ENCODE measurements at places on chromosomes 12 and 14.
A peak's percentile ranks its signal among the peaks of the same experiment; 100 is the strongest.

GRCh38 chr12:2261708-2262107 lies 208.9 kb downstream of the CACNA1C start:
- DNase-seq: no peak

GRCh38 chr12:61563665-61564450 lies 696.3 kb upstream of the USP15 start:
- DNase-seq: no peak

- no peak for DNase-seq
Measured at GRCh38 chr12:3116106-3116844, 39.1 kb downstream of the TSPAN9 start.

- no peak for DNase-seq
Measured at GRCh38 chr12:8781381-8782127, 40.9 kb upstream of the A2ML1 start.

GRCh38 chr14:96824283-96824682 lies 27.1 kb downstream of the VRK1 start:
- DNase-seq: no peak

GRCh38 chr14:75711105-75711795 lies 50.2 kb downstream of the TTLL5 start:
- DNase-seq: no peak

- DNase-seq: no peak
Measured at GRCh38 chr12:77228376-77228775, 163.0 kb upstream of the E2F7 start.

GRCh38 chr14:100025111-100025510 lies 40.1 kb upstream of the EVL start:
- peak; percentile 17 for DNase-seq

DNA sequence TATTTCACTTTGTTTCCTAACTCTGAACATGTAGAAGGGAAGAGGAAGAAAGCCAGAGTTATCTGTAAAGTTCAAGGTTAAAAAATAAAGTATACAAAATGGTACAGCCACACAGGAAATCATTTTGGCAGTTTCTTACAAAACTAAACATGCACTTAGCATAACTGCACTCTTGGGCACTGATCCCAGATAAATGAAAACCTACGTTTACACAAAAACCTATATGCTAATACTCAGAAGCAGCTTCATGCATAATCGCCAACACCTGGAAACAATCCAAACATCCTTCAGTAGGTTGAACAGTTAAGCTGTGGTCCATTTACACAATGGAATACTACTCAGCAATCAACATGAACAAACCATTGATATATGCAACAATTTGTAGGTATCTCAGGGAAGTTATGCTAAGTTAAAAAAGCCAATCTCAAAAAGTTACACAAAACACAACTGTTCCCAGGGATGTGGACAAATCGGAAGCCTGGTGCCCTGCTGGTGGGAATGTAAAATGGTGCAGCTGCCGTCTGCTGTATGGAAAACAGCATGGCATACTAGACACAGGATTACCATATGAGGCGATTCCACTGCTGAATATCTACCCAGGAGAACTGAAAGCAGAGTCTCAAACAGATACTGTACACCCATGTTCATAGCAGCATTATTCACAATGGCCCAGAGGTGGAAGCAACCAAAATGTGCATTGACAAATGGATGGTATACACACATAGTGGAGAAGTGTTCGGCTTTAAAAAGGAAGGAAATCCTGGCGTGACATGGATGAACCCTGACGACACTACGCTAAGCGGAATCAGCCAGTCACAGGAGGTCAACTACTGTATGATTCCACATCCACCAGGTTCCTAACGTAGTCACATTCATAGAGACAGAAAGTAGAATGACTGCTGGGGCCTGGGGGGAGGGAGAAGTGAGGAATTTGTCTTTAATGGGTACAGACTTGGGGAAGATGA lies 37.7 kb downstream of the NRDE2 start:
- DNase-seq: no peak

GRCh38 chr12:21026302-21026701 lies 104.7 kb upstream of the SLCO1B1 start:
- no peak for DNase-seq

GRCh38 chr12:11653215-11653753 lies 3.8 kb downstream of the ETV6 start:
- DNase-seq: peak; percentile 48

DNA sequence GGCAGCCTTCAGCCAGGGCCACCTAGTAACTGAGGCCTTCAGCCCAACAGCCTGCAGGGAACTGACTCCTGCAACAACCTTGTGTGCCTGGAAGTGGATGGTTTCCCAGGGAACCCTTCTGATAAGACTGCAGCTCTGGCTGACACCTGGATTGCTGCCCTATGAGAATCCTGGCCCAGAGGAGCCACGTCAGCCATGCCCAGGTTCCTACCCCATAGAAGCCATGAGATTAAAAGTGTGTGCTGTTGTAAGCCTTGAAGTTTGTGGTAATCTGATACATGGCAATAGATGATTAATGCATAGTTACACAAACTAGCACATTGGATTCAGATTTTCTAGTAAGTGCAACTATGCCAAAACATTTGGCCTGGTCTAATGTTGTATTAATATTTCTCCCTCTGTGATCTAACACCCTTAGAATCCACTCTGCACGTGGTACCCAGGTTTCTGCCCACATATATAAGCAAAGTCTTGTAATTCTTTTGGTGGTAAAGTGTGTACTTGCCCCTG lies 64.8 kb upstream of the BEGAIN start:
- no peak for DNase-seq

DNA sequence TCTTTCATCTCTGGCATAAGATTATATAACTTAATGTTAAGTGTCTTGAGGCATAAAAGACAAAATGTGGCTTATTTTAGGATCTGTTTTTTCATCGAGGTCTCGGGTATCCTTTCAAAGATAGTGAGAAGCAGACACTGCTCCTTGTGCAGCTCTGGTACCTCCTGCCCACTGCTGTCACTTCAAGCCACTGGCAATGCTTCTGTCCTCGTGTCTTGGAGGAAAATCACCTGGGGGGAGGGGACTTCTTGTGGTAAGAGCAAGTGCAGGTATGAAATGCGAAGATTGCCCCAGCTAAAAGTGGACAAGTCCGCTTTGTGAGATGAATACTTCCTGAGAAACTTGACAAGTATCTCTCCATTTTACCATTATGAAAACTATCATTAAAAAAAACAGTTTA lies 37.8 kb upstream of the DYNC1H1 start:
- DNase-seq: no peak

DNA sequence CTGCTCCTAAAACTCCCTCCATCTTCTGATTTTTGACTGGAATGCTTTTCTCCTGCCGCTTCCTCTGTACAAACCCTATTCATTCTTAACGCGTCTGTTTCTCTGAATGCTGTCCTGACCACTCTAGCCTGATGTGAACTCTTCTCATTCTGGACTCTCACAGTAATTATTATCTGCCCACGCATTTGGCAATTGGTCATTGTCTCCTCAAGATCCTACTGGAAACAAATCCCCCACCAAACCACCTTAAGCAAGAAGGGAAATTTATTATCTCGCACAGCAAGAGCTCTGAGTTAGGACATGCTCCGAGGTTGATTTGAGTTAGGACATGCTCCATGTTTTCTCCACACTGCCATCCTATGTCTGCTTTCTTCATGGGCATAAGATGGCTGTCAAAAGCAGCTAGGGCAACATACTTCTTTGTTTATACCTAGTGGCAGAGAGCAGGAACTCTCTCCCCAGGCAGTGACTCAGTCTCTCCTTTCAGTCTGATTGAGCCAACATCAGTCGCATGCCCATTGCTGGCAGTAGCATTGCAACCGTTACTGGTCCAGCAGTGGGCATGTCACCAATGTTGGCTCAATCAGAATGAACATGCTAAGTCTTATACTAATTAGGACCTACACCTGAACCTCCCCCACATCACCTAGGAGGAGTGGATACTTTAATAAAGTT lies 102.2 kb downstream of the SSPN start:
- no peak for DNase-seq

- DNase-seq: no peak
Measured at GRCh38 chr12:96774496-96775256, 132.4 kb upstream of the NEDD1 start.

- DNase-seq: no peak
Measured at GRCh38 chr14:50656776-50657175, 11.3 kb downstream of the SAV1 start.
